Adipocyte (in vitro differentiated cells): ENCODE measurements at places on chromosomes 1 and 21.
A peak's percentile ranks its signal among the peaks of the same experiment; 100 is the strongest.

DNA sequence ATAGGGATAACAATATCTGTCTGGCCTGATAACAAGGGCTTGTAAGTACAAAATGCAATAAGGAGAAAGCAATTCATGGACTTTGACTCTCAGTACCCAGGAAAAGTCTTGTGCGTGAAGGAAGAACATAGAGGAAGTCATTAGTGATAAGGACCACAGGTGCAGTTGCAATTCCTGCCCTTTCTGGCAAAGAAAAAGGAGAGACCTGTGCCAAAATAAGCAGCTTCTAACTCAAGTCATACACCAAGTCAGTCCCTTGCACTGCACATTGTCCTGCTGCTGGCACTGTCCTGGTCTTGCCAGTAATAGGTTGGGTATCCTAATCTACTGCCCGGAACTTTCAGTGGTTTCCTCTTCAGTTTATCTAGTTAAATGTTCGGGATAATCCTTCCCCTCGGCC is 14.8 kb upstream of the SOD1 start:
- no peak for DNase-seq

DNA sequence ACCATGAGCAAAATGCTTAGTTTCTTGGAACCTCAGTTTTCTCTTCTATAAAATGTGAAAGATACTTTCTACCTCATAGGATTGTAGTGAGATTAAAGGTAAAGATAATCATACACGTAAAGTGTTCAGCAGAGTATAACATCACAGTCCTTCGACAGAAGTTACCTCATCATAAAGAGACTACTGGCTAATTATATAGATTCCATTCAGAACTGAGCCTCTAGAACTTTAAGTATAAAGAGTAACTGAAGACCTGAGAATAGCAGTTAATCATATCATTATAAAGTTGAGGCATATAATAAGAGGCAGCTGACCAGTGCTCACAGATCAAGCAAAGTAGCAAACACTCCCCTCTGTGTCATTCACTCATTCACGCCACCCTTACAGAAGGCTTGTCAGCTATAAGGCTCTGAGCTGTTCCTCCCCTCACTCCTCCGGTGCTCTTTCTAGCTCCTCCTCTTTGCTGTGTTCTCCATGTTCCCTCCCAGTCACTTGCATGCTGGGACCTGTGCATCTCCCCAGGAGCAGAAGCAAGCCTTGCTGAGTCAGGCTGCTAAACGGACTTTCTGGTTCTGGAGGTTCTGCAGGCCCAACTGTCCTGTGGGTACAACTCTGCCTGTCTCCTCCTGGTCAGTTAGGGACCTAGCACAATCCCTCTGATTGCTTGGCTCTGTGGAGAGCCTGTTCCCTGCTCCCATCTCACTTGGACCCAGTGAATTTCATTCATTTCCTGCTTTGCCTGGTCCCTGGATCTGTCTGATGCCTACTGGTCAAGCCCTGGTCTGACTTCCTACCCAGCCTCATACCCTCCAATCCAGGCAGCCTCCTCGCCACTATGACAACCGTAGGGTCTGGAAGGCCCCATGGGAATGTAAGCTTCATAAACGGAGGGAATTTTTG is 28.3 kb upstream of the LY9 start:
- DNase-seq = no peak

- DNase-seq = no peak
These were observed 22.3 kb downstream of the GREM2 start for GRCh38 chr1:240589585-240590110.

DNA sequence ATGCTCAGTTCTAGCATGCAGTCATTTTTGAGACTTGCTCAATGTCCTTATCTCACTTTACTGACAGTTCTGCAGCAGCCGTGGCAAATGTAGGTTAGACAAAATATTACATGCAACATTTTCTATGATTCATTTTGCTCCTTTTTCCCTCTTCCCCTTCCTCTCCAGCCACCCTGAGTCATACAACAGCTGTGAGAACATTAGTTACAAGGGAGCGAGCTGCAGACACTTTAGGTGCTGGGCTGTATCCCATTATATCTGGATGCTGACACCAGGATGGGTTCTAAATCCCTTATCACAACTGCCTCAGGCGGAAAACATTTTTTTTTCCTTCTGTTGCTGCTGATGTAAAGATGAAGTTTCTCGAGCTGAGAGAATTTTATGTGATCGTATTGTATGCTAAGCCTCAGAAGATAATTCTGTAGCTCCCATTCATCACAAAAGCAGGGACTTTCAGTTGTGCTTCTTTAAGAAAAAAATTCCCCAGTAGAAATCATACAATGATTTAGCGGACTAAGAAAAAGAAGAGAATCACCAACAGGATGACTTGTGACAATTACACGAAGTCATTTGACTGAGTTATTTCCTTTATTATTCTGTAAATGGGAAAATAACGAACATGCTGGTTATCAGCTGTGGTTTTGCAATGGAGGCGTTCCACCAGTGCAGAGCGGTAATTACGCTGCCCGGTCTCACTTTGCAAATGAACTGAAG is 345.0 kb downstream of the DISC1 start:
- peak; percentile 38 for DNase-seq

DNA sequence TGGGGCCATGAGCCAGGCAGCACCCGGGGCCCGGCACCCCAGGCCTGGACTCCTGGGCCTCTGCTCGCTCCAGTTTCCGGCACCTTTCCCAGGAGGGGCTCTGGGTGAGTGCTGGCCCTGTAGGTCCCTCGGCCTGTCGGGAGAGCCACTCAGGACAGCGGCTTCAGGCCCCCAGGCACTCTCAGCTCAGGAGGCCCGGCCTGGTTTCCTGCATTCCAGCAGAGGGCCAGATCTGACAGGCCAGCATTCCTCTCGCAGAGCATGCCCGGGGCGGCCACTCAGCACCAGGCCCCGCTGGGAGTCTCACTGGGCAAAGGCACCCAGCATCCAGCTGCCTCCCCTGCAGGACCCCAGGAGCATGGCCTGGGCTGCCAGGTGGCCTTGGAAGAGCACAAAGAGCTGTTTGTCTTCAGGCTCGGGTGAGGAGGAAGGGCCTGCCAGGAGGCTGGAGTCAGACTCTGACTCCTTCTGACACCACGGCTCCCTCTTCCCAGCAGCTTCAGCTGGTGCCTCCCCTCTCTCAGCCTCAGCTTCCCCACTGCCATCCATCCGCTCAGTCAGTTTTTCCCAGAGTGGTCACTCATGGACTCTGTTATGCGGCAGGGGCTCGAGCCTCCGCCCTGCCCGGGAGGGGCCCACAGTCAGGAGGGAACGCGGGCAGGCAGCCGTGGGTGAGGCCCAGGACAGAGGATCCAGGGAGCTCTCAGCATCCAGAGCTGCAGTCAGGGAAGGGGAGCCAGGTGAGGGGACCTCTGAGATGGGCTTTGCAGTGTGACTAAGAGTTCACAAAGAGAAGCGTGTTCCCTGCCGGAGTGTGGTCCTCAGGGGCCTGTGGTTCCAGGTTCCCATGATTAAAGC is 51.7 kb downstream of the WNT9A start:
- peak; percentile 67 for DNase-seq

DNA sequence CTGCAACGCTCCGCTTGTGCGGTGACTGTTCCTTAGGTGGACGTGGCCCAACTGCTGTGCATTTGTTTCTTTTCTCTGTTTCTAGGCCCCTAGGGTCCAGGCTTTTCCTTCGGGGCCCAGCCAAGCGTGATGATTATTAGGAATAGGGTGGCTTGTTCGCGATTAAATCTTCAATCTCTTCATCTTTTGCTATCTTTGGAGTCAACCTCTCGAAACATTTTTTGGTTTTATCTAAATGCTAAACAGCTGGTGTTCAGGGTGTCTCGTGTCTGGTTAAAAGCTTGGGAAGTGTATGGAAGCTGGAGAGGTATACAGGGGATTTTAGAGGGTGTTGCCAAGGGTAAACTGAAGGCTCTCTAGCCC is 844 bp upstream of the PLD5 start:
- DNase-seq = no peak

- DNase-seq = peak; percentile 67
These were observed 37.1 kb upstream of the RAP1GAP start for GRCh38 chr1:21706151-21706835.
